ENCODE measurements at places on chromosomes 2 and 18.

DNA sequence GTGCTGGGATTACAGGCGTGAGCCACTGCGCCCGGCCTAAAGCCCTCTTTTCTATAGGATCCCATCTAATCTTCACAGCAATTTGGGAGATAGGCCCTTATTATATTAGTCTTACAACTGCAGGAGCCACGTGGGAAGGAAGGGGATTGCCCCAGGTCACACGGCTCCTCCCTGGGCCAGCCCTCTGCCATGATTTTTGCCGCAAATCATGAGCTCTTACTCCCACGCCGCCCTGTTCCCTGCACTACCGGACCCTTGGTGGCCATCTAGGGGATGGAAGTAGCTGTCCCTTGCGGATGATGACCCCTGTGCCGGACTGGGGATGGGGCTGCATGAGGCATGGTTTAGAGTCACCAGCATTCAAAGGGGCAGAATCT is 28.4 kb upstream of the PTMA start:
- DNase-seq: no peak

- DNase-seq: no peak
Observed at GRCh38 chr2:166627893-166628292, 133.8 kb upstream of the SCN7A start.

GRCh38 chr2:110121592-110121991 is 6.0 kb upstream of the MALL start:
- DNase-seq: no peak

DNA sequence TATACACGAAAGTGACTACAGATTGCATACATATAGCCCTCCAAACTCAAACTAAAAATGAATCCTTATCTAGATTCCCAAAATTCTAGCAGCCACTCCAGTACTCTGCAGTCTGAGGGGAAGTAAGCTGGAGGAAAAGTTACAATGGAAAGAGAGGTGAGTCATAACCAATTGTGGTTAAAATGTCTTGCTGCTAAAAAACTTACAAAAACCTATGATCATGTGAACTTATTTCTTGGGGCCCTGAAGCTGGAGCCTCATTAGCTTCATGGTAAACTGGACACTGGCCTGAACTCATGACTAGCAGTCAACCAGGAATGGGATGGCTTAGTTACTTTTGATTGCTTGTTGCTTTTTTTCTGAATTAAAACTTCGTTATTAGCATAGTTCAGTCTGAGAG is 175.9 kb downstream of the SLC4A3 start:
- DNase-seq: no peak

GRCh38 chr2:216345846-216346245 is 26.4 kb downstream of the MARCHF4 start:
- DNase-seq: no peak

GRCh38 chr2:232385660-232386489 is 7.3 kb downstream of the ALPP start:
- DNase-seq: no peak

GRCh38 chr2:205714058-205714776 is 31.9 kb downstream of the NRP2 start:
- no peak for DNase-seq

DNA sequence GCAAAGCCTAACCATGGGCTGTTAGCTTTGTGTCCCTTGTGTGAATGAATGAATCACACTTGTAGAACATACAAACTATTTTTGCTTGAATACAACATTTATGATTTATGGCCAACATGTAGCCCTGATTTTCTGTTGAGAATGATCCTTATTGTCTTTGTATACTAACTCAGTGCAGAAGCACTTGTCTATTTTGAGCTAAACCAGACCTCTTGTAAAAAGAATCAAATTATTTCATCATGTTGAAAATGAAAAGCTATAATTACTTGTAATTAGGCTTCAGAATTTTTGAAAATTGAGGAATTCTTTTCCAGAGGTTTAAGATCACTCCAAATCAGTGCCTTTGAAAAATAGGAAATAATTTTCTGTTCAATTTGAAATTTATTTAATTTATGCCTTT is 85.9 kb downstream of the ZNF407 start:
- no peak for DNase-seq

- DNase-seq: no peak
Observed at GRCh38 chr2:50785816-50786215, 246.1 kb downstream of the NRXN1 start.

DNA sequence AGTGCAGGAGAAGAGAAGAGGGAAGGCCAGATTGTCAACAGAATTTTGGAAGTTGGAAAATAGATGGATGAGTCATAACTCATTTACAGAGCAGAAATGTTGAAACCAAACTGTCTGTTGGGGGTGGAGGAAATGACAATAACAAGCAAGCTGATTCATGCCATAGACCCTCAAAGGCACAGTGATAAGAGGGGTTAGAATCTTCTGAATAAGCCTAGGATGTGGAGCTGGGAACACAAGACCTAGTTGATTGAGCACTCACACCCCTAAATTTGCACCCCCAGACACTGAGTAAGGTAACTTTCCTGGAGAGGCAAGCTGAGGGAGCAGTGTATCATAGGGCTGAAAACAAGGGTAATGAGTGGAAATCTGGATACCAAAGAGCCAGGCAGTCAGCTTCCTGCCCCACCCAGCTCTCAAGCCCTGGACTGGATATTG is 141.4 kb downstream of the SCG2 start:
- no peak for DNase-seq

DNA sequence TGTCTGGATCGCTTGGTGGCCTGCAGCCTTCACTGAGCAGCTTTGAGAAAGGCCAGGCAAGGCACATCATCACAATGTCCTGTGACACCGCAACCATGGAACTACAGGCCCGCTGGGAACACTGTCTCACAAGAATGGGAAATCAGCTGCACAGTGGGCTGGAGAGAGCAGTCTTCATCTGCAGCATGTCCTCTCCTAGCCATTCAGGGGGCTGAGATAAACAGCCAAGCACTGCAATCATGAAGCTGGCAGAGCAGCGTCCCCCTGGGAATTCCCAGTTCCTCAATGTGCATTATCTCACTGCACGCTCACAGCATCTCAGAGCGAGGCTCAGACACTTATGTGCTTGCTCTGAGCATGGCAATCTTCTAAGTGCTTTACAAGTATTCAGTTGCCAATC is 1.9 kb downstream of the CMPK2 start:
- no peak for DNase-seq
